ENCODE measurements at places on chromosomes 11 and 22. TPM values are rescaled to one million over a fixed set of nuclear protein-coding genes. Genes with fewer than 3 reads are reported as not detected.

HORMAD2 gene
- not detected for total RNA-seq

OR51B6 gene
- total RNA-seq, result not detected

PACSIN2 gene
- total RNA-seq, result 32.4 TPM

TMEM86A gene
- total RNA-seq, result 2.3 TPM

THRSP gene
- not detected for total RNA-seq

POU2F3 gene
- total RNA-seq, result not detected

SLC22A24 gene
- total RNA-seq, result not detected

MYOD1 gene
- not detected for total RNA-seq

CARD18 gene
- not detected for total RNA-seq

TMX2 gene
- total RNA-seq, result 50.7 TPM

CATSPERZ gene
- total RNA-seq, result not detected

ILK gene
- total RNA-seq, result 151 TPM

MYO7A gene
- not detected for total RNA-seq

SCGB1D2 gene
- not detected for total RNA-seq

ABCC8 gene
- not detected for total RNA-seq

CST6 gene
- not detected for total RNA-seq

FAM180B gene
- 0.15 TPM for total RNA-seq

BDNF gene
- total RNA-seq, result not detected

OVCH2 gene
- not detected for total RNA-seq

NLRP14 gene
- 0.05 TPM for total RNA-seq

P4HA3 gene
- total RNA-seq, result not detected

ASPHD2 gene
- total RNA-seq, result 8.8 TPM

PANX2 gene
- total RNA-seq, result 0.20 TPM

CD3E gene
- total RNA-seq, result 618 TPM

YPEL4 gene
- 0.86 TPM for total RNA-seq

DDI1 gene
- not detected for total RNA-seq

RFPL2 gene
- total RNA-seq, result 0.50 TPM

RBFOX2 gene
- 0.53 TPM for total RNA-seq

GGTLC3 gene
- not detected for total RNA-seq

OSBP gene
- 41.1 TPM for total RNA-seq

PTDSS2 gene
- 23.6 TPM for total RNA-seq

LDHAL6A gene
- total RNA-seq, result not detected

BTG4 gene
- not detected for total RNA-seq

KDM4E gene
- not detected for total RNA-seq

Measured in activated naive CD4-positive, alpha-beta T cell treated with anti-CD3 and anti-CD28 coated beads, Interleukin-2, amount 10 ng/mL, durations not matched to agents 5 hours and 36 hours (primary cell).